WTC11 (cell line): ENCODE measurements at places on chromosomes 4 and X.

DNA sequence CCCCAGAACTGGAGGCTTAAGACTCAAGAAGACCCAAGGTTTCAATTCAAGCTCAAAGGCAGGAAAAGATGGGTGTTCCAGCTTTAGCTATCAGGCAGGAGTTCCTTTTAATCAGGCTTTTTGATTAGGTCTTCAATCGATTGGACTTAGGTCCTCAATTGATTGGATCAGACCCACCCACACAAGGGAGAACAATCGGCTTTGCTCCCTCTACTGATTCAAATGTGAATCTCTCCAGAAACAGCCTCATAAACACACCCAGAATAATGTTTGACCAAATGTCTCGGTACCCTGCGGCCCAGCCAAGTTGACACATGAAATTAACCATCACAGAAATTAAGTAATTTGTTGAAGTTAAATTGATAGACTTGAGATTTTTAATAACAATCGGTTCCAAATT is 917.1 kb upstream of the FTHL17 start:
- no peak for DNase-seq

GRCh38 chr4:1216869-1217294 is 32.0 kb downstream of the CTBP1 start:
- DNase-seq: no peak

GRCh38 chrX:7316280-7316679 is 168.3 kb upstream of the PUDP start:
- no peak for DNase-seq

DNA sequence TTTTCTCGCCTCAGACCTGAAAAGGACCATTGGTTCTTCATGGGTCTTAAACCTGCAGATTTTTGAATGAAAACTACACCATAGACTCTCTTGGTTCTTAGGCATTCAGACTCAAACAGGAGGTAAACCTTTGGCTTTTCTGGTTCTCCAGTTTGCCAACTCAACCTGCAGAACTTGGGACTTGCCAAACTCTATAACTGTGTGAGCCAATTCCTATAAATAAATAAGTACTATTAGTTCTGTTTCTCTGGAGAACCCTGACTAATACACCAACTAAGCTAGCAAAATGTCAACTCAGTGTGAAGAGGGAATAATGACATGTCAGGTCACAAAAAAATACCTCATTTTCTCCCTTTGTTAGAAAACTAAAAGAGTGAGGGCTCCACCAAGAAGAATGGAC is 374.6 kb downstream of the RAB28 start:
- no peak for DNase-seq

- no peak for DNase-seq
Measured at GRCh38 chr4:27149541-27150212, 289.0 kb downstream of the STIM2 start.

GRCh38 chrX:11334165-11334564 is 41.0 kb downstream of the AMELX start:
- DNase-seq: no peak

DNA sequence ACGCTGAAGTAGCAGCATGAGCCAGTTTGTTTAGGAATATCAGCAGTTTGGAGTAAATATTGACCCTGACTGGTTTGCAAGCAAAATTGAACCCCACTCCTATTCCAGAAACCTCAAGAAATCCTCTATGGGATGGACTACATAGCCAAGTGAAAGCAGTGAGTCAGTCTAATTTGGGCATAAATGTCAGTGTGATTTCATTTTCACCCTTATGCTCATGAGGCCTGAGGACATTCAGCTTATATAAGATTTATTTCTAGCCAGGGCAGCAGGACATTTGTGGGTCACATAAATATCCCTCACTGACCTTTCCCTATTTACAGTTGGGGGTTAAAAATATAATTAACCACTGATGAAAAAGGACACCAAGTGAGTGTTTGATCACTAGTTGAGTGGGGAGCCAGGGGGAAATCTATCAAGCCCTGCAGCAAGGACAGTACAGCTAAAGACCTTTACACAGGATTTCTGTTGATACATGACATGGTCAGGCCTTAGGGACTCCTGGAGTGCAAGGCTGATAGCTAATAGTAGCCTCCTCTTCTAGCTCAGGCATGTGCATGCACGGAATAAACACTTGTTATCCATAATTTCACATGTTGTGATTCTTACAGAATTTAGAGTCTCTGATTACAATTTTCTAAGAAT is 996.9 kb upstream of the GRIA3 start:
- no peak for DNase-seq

- no peak for DNase-seq
Measured at GRCh38 chrX:128020701-128021100, 31.5 kb downstream of the ACTRT1 start.

DNA sequence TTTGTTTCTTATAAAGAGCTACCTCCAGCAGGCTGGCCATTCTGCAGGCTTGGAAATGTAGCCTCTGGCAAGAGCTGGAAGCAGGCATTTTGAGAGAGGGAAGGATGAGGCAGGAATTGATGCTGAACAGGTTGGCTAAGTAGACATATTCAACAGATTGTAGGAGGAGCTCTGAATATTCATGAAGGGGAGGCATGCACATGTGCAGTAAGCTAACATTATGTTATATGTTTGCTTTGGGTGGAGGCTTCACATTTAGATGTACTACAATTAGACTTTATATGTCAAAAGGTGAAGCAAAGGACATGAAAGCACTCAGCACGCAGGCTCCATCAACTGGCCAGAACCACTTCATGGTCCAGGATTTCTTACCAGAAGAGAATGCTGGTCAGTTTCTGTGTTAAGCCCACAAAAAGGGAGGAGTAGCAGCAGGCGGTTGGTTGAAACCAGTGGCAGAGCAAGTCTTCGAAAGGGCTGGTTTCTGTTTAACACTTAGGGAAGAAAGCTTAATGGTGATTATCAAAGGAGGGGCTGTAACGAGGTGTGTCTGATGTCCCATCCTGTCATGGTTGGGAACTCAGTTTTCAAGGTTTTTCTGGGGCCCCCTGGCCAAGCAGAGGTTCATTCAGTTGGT is 54.8 kb downstream of the FGFBP1 start:
- DNase-seq: no peak

DNA sequence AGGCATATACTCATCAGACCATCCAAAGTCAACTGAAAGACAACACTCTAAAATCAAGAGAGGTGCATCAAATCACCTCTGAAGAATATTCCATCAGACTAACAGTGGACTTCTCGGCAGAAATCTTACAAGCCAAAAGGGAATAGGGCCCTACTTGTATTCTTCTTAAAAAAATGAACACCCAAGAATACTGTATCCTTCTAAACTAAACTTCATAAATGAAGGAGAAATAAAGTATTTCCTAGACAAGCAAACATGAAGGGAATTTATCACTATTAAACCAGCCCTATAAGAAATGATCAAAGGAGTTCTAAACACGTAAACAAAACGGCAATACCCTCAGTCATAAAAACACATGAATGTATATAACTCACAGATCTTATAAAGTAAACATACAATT is 141.2 kb downstream of the CXXC4 start:
- no peak for DNase-seq

DNA sequence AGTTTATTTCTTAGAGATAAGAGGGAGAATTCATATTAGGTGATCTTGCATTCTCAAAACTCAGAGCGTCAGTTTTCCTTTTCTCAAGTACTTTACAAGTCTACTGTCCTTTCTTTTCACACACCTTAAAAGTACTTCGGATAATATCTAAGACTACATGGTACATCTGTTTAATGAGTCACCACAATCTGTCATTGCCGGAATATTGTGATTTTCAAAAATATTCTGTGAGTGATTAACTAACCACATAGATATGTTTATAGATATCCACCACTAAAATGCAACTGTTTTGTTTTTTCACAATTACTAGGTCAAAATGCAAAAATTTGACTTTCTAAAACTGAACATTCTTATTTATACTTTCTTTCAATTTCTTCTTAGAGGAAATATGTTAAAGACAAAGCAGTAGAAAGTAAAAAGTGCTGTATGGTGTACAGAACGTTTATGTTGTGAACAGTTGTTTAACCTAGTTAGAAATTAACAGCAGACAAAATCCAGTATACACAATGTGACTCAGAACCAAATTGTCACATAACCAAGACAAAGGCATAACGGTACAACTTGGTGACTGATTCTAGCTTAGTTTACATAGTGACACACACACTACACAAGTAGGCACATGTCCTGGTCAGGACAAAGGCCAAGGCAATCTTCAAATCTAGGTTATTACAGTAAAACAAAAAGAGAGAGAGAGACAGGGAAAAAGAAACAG is 482.9 kb downstream of the NAF1 start:
- DNase-seq: no peak

DNA sequence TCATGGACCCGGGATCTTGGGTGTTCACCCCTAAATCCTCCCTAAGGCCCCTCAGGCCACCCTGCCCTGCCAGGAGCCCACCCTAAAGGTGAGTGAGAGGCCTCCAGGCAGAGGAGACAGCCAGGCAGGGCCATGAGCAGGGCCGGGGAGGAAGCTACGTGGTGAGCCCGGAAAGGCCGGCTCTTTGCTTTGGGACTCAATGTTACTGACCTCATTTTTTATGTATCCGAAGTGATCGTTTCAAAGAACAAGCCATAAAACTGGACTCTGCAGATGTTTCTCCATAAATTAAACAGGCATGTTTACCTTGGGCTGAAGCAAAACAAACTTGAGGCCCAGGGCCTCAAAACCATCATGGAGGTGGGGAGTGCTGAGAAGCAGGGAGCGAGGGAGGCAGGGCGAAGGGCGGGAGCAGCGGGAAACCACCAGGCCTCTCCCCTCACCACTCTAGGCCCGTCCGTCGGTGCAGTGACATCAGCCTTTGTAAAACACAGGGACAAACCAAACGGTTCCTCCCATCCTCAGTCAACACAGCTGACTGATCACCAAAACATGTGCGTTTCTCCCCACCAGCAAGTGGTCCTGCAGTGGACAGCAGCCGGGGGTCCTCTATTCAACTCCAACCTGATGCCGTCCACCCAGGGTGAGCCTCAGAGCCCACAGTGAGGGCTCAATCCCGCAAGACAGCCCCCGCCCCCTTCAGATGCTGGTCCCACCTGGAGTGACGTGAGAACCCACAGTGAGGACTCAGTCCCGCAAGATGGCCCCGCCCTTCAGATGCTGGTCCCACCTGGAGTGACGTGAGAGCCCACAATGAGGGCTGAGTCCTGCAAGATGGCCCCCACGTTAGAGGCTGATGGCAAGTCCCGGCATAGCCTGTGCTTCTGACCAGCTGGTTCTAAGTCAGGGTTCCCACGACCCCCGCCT is 102.9 kb upstream of the LRPAP1 start:
- no peak for DNase-seq

GRCh38 chr4:76950052-76950955 is 752 bp downstream of the SEPTIN11 start:
- DNase-seq: peak; percentile 48

DNA sequence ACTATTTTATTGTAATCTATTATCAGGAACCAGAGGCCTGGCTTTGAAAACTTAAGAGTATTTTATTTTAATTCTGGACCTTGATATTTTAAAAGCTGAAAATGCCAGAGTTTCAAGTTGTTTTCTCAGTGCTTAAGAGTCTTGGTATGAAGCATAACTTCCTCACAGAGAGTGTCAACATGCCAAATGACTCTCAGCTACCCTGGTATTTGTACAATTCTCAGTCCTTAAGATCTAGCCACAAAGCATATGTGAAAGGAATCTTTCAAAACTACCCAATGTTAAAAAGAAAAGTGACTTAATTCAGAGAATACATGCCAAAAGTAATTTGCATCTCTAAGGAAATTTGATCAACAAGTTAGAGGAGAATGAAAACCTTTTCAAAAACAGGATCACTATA is 171.9 kb downstream of the DKK2 start:
- DNase-seq: no peak

DNA sequence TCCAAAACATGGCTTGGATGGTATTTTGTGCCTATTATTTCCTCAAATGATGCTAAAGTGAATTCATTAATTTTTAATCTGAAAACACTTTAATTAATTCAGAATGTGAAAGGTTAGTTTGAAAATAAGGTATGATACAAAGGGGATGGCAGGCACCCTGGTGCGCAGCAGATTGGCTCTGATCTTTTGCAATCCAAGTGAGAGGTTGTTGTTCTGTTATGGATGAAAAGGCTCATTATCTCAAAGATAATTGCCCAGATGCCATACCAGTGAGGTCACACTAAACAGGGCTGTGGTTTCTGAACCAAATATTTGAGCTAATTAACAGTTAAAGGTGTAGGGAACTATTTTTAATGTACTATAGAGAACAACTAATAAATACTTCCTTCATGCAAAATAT is 504.9 kb downstream of the RAPGEF2 start:
- DNase-seq: no peak

DNA sequence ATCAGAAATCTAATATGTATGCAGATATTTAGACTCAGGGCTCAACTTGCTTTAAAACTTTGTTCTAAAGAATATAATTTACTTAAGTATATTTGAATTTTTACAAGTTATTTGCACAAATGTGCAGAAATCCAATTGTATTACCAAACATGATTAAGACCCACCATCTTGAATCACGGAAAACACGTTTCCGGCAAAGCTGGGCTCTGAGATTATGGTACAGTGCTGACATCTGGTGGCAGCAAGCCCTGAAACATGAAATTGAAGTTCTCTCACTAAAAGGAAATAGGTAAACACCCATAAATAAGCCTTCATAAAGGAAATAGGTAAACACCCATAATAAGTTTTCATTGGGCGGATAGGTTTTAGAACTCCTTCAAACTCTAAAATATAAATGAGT is 98.3 kb upstream of the MAOA start:
- peak; percentile 21 for DNase-seq

- DNase-seq: peak; percentile 23
Measured at GRCh38 chrX:31233941-31234496, 162.2 kb upstream of the FTHL17 start.

DNA sequence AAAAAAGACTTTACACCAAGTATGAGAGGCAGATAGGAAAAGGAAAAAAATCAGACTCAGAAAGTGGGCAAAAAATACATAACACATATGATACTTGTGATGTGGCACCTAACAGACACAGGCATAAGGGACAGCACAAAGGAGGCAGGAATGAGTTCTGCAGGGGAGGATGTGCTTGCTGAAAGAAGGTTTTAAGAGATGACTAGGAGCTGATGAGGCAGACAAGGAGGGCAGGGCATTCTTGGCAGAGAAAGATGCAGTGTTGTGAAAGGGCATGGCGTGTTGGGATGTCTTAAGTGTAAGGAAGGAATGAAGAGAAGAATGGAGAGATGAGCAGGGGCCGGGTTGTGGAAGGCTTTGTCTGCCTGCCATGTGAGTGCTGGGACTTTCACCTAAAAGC is 49.7 kb upstream of the TMEM154 start:
- DNase-seq: no peak

DNA sequence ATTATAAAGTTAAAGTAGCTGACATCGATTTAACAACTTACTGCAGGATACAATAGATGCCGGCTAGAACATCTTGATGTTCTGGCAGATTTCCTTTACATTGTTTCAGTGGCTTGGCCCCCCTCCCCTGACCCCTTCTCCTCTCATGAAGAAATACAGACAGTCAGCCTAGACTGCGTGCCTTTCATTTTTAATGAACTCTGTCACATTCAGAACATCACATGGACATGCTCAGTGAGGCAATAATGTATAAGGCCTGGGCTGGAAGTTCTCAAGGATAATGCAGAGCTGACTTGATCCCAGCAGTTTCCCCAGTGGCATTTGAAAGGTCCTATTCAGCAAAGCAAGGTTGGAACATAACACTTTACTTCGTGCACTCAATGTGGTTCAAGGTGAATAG is 239.2 kb downstream of the ANK2 start:
- no peak for DNase-seq

- no peak for DNase-seq
Measured at GRCh38 chr4:152960082-152960481, 24.0 kb downstream of the FHDC1 start.
